Osteoblast (primary cell): ENCODE measurements at places on chromosomes 2 and 18. TPM values are rescaled to one million over a fixed set of nuclear protein-coding genes. Genes with fewer than 3 reads are reported as not detected.
A peak's percentile ranks its signal among the peaks of the same experiment; 100 is the strongest.

The ABCG5 gene
- not detected in 2 replicates for total RNA-seq

- peak; percentile 36 for DNase-seq
These were observed 22.8 kb upstream of the DGKD start for GRCh38 chr2:233331536-233331935.

GRCh38 chr2:64681479-64681967, 27.8 kb upstream of the SERTAD2 start:
- DNase-seq: no peak

DNA sequence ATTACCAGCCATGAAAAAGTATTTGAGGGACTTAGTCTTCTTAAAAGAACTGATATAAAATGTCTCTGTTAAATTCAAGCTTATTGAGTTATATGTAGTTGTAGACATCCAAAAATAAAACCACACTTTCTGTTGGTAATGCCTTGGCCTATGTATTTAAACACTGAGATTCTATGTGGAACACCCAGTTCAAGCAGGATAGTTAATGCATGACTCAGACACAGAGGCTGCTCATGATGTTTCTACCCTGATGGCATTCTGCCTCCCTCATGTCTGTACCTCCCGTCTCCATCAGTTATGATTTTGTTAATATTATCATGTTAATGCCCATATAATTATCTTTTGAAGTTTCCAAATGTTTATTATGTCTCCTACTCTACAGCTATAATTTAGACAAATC, 164.5 kb downstream of the XIRP2 start:
- DNase-seq: no peak

GRCh38 chr2:238985931-238986446, 138.1 kb downstream of the TWIST2 start:
- no peak for DNase-seq

DNA sequence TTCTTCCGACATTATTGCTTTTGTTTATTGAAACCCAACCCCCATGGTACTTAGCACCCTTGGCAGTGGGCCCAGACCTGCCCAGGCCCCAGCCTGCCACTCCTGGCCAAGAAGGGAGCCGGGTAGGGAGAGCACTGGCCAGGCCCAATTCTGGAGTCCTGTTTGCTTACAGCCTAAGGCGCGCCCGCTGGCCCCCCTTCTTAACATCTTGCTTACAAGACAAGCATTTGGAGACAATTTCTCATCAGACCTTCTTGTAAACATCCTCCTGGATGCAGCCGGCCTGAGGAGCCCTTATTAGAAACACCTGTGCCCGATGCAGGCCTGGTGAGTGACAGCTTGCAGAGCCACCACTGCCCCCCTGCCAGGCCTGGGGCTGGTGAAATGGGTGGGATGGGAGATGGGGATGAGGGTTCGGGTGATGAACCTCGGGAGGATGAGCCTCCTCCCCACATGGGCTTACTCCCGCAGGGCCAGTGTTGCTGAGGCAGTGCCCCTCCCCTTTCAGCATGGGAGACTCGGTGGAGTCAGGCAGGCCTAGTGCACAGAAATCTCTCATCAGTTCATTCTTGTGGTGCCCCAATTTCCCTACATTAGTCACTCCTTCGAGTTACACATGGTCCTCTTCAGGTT, 217.5 kb downstream of the CYP26B1 start:
- DNase-seq: no peak

DNA sequence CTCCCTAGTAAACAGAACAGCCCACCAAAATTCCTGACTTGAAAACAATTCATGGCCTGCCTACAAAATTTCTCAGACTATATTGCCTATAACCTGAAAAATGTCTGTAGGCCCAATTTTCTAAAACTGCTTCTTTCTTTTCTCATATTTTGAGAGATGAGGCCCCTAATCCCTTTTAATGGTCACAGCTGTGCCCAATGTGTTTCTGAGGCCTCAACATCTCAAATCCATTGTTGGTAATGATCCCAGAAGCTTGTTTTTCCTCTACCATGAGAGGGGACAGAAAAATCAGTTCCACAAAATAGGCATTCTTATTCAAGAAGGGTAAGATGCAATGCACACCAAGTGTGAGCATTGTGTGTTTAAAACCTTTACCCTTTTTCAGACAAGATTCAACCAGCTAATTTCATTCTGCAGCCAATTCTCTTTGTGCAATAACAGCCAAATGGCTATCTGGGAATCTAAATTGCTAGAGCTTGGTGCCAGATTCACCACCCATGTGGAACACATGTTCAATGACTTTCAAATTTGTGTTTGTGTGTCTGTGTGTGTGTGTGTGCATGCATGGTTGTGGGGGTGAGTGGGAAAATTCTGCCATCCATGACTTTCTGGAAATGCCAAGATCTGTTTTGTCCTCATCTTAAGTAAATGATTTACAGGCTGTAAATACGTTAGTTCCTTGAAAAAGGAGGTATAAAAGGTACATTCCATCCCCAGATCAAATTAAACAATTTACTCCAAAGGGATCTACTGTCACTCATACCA, 319.5 kb downstream of the TNS1 start:
- DNase-seq: no peak
